ENCODE measurements at places on chromosomes 6 and 20.

DNA sequence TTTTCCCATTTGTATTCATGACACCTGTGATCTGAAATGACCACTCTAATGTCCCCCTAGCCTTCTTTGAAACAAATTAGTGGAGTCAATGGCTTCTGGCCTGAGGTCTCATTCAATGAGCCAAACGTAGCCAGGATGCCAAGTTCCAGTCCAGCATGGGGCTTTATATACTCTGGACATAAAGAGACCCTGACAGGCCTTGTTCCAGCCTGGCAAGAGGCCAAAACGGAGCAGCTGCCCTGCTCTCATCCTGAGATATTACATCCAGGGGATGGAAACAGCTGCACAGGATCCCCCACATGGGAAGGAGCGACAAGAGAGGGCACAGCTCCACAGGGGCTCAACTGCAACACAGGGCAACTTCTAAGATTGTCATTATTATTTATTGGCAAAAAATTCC, 437.8 kb downstream of the CDH26 start:
- DNase-seq = no peak

- DNase-seq = no peak
Measured at GRCh38 chr20:40276301-40276700, 412.7 kb downstream of the MAFB start.

GRCh38 chr20:43516251-43516824, 8.8 kb downstream of the L3MBTL1 start:
- DNase-seq = no peak

DNA sequence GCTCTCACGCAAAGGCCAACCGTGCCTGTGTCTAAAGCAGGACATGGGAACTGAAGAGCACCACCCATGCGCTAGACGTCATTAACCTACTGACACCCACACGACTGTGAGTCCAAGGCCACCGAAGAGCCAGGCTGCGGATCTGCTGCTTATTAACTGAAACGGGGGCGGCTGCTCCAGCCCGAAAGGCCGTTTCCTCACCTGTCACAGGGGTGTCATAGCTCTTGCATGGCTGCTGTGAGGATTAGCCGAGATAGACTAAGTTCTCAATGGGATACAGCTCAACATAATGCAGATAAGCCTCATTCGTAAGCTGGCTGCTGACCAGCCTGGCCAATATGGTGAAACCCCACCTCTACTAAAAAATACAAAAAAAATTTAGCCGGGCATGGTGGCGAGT, 26.7 kb downstream of the OVOL2 start:
- DNase-seq = no peak

GRCh38 chr6:126015863-126016262, 29.5 kb downstream of the TRMT11 start:
- no peak for DNase-seq

DNA sequence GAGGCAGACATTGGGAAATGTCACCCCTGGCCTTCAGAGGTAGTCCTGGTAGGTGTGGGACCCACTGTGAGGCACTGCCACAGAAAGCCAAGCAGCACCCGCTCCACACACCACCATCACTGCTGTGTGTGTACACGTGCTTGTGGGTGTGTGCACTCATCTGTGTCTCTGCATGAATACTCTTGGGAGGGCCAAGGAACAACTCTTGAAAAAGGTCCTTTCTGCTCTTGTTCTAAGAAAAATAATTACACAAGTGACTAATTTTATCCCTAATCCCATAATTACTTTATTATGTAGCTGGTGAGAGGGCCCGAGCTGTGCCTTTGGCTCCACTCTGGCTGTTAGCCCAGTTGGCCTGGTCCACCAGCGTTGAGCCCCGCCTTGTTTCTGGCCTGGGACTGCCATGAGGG, 21.7 kb upstream of the EPB41L1 start:
- DNase-seq = no peak

DNA sequence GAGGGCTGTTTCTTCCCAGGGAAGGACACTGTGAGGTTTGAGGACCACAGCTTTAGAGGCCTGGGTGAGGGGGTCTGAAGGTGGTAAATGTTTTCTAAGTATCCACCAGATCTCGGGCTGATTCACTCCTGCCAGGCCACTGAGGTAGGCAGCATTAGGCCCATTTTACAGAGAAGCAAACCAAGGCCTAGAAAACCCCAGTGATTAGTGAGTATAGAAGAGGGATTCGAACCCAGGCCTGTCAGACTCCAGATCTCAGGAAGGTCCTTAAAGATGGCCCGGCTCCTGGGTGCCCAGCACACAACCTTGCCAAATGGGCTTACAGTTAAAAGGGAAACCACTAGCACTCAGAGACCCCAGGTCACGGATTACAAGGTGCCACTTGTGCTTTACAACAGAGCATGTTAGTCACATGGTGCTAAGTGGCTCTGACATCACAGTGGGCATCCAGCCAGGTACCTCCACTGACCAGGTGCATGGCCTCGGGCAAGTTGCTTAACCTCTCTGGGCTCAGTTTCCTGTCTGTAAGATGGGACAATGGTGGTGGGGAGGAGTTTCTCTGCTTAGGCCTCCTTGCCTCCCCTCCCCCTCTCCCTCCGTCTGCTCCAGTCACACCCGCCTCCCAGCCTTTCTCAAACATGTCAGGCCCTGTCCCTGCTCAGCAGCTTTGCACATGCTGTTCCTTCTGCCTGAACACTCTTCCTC, 18.8 kb upstream of the SIRPA start:
- no peak for DNase-seq

- DNase-seq = no peak
Measured at GRCh38 chr6:123768921-123769320, 34.7 kb upstream of the NKAIN2 start.

DNA sequence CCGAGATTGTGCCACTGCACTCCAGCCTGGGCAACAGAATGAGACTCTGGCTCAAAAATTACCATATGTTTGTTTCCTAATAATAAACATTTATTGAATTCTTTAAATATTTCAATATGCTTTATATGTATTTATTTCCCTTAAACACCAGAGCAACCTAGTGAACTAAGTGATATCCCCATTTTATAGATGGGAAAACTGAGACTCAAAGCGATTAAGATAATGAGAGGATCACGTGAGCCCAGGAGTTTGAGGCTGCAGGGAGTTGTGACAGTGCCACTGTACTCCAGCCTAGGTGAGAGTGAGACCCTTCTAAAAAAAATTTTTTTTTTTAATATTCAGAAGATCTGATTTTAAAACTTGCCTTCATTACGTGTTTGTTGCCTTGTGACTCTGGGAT, 19.4 kb upstream of the CARMIL1 start:
- DNase-seq = no peak

DNA sequence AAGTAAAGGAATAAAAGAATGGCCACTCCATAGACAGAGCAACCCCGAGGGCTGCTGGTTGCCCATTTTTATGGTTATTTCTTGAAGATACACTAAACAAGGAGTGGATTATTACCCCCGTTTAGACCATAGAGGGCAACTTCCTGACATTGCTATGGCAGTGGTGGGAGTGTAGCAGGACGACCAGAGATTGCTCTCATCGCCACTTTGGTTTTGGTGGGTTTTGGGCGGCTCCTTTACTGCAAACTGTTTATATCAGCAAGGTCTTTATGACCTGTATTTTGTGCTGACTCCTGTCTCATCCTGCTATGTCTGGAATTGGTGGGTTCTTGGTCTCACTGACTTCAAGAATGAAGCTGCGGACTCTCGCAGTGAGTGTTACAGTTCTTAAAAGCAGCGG, 78.7 kb downstream of the C6orf52 start:
- DNase-seq = no peak

DNA sequence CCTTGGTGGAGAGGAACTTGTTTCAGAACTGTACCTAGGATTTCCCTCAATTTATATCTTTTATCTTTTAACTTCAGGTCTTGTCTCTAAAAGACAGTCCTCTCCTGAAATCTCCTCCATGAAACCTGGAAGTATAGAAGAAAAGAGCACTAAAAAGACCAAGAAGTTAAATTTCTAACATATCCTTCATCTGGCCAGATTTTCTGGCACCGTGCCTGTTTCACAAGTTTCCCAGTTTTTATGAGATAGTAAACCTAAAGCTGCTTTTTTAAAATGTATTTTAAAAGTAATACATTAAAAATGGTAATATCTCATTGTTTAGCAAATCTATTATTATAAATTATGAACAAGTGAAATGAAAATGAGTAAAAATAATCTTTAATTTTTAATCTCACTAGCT, 348.3 kb upstream of the RSPO3 start:
- no peak for DNase-seq

GRCh38 chr6:119350202-119350951, 816 bp upstream of the MAN1A1 start:
- DNase-seq = no peak

DNA sequence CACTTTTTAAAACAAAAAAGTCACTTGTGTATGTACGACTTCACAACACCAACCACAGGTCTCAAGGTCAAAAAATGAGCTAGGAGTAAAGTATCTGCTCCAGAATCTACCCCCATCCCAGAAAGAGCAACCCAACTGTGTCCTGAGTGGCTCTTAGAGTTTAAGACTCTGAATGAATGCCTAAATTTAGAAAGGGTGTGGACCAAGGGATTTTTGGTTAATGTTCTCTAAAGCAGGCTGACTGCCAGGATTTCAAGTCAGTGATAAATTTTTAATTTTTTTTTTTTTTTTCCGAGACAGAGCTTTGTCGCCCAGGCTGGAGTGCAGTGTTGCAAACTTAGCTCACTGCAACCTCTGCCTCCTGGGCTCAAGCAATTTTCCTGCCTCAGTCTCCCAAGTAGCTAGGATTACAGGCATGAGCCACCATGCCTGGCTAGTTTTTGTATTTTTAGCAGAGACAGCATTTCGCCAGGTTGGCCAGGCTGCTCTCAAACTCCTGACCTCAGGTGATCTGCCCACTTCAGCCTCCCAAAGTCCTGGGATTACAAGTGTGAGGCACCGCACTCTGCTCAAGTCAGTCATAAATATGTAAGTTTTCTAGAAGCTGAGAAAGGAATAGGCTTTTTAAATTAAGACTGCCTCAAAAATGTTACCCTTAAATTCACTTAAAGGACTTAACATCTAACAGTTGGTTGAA, 20.2 kb downstream of the STAU1 start:
- no peak for DNase-seq

- DNase-seq = no peak
Measured at GRCh38 chr6:81572020-81572419, 180.5 kb downstream of the TENT5A start.

- no peak for DNase-seq
Measured at GRCh38 chr6:28105245-28105639, 19.2 kb upstream of the ZSCAN16 start.

- DNase-seq = no peak
Measured at GRCh38 chr20:48800177-48800576, 27.6 kb downstream of the PREX1 start.

DNA sequence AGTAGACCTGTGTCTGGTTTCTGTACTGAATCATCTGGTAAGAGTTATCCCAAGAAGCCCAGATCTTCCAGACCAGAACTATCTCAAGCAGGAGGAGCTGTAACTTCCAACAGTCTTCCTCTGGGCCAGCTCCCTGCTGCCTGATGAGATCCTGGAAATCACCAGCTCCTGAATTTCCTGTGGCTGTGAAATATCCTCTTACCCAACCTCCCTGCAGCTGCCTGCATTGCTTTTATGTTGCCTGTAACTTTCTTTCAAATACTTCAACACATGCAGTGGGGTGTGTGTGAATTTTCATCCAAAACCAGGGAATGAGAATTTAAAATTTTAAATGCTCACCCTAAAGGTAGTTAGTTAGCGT, 160.5 kb upstream of the LAMP5 start:
- DNase-seq = no peak

DNA sequence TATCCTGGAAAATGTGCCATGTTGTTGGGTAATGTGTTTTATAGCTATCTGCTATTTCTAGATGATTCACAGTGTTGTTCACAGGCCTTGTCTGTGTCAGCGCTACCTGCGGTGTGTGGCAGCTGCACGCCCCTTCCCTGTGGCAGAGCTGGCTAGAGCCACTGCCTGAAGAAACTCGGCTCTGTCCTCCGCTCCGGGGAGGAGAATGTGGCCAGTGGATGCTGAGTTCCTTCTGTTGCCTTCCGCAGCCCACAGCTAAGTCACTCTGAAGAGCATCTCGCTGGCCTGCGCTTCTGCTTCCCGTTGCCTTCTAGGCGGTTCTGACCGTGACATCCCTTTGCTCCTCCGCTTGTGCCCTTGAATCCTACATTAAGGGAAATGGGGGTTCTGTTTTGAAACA, 135.1 kb downstream of the PLG start:
- DNase-seq = peak; percentile 50

GRCh38 chr6:2622671-2623070, 128.1 kb downstream of the MYLK4 start:
- DNase-seq = no peak
